Stimulated activated CD8-positive, alpha-beta memory T cell treated with anti-CD3 and anti-CD28 coated beads, Interleukin-7, amount 100 ng/mL, for 1 hour (primary cell): ENCODE measurements at places on chromosomes 3 and 15.

DNA sequence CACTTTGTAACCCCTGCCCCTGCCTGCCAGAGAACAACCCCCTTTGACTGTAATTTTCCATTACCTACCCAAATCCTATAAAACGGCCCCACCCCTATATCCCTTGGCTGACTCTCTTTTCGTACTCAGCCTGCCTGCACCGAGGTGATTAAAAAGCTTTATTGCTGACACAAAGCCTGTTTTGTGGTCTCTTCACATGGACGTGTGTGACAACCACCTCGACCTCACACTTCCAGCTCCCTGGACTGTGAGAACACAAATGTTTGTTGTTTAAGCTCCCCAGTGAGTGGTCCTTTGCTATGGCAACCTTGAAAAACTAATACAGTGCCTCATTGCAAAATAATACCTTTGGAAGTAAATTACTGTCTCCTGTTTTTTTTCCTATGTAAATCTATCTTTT is 299.2 kb upstream of the POU1F1 start:
- no peak for DNase-seq

- DNase-seq = no peak
Measured at GRCh38 chr15:51970132-51970817, 1.3 kb downstream of the LEO1 start.

DNA sequence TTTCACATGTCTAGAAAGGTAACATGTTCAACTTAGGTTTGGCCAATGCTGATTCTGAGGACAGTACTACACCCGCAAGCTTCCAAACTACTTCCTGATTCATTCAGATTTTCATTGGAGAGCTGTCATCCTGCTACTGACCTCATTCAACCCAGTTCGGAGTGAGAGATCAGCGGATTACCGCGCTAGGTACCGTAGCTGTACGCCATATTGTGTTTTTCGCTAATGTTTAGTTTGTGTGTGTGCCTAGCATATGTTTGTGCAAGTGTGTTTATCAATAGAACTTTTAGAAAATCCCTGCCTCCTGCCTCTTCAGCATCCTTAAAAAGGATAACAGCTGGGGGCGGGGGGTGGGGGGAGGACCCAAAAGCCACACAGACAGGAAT is 1.1 kb downstream of the ZBTB20 start:
- DNase-seq = no peak

DNA sequence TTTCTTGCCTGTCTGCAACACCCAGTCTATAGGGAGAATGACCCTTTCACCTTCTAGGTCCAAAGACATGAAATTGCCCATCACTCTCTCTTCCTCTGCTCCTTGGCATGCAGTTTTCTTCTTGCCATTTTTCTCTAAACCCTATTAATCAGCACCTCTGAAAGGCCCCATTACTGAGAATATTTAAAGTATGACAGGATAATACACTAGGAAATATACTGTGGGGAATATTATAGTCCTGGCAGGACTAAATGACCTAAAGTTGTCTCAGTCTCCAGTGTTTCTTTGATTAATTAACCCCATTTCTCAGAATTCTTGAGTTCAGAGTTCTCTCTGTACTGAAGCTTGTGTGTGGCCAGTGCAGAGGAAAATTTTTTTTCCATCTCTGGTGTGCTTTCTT is 730.7 kb downstream of the AGBL1 start:
- no peak for DNase-seq

GRCh38 chr3:126166009-126166408 is 14.4 kb downstream of the ALDH1L1 start:
- no peak for DNase-seq

- DNase-seq = no peak
Measured at GRCh38 chr15:59779110-59779509, 90.0 kb upstream of the BNIP2 start.

DNA sequence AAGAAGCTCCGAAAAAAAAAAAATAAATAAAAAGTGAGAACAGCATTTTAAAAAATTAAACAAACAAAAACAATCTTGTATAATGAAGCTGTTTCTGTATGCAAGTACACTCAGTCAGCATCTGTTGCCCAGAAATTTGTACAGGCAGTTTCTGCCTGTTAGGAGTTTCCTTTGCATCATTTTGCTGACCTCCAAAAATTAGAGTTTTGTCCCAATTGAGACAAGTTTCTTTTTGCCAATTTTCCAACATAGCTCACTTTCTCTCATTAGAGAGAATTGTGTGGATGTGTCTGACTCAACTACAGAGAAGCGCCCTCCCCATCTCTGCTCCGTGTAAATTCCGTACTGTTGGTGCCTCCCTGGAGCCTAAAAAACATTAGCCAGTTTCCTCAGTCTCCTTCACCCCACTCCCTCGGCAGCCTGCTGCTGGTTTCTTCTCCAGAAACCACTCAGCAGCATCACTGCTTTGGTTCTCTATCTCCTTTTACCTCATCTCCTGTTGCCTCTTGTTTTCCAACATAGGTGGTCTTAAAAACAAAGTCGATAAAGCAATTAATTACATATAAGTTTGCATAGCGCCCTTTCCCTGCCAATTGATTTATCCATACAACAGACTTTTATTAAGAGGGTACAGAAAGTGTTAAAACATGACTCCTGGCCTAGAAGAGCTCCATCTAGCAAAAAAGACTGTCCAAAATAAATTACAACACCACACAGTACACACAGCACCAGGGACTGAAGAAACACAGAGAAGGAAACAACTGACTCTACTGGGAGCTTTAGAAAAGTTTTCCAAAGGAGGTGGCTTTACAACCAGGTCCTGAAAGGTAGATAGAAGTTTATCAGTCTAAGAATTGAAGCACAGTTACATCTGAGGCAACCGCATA is 286.7 kb downstream of the SHOX2 start:
- no peak for DNase-seq

- no peak for DNase-seq
Measured at GRCh38 chr3:47020311-47020710, 40.8 kb downstream of the NBEAL2 start.

DNA sequence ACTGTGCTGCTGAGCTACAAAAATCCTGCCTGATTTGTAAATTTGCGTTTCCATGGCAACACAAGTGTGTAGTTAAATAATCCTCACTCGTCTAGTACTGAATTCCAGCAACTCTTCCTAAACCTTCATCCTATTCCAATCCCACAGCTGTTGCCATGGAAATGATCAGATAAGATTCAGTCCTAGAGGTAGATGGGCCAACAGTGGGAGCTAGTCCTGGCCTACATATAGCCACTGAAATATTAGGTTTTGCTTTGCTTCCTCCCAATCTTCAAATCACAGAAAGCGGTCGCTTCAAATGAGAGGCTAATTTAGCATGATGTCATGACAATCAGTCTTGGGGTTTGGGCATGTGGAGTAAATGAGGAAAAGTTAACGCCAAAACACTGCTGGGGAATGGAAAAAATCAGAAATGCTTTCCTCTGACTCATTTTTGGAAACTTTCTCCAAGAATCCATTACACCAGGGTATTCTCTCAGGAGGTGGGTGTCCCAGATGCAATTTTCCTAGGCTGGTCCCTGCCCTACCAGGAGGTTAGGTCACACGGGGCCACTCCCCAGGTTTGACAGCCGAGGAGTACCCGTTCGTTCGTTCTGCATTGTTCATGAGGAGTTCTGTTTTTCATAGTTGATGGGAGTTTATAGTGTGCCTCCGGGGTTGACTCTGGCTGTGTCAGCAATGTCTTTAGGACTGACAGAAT is 159.2 kb upstream of the SLCO3A1 start:
- DNase-seq = no peak

- no peak for DNase-seq
Measured at GRCh38 chr3:195774917-195775316, 36.8 kb downstream of the MUC4 start.

DNA sequence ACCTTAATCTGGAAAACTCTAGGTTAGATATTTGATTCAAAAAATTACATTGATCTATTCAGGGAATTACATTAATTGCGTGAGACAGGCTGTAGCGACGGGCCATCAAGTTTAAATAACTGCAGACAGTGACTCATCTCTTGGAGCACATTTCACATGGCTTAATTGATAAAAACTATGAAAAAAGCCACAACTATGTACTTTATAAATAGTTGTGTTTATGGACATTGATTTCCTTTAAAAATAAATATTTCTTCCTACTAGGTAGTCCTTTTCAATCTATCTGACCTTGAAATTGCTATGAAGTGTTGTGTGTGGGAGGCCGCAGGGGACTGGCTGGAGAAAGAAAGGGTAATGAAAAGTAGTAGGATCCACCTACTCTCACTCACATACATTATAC is 157.8 kb downstream of the IL1RAP start:
- DNase-seq = no peak

DNA sequence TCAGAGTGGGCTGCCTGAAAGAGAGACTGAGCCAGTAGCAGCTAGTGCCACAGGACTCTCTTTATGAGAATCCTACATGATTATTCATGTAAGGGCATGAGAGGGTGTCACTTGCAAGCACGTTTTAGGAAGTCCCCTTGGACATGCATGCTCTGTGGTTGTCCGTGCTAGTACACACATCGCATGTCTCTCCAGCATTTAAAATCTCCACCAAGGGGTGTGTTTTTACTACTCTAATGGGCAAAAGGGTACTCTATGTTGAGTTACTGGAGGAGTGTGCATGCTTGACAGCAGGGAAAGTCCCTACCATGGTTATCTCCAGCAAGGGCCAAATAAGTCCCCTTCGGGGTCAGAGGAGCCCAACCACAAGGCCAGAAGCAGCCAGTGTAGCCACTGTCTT is 70.7 kb downstream of the DCLK3 start:
- DNase-seq = no peak

DNA sequence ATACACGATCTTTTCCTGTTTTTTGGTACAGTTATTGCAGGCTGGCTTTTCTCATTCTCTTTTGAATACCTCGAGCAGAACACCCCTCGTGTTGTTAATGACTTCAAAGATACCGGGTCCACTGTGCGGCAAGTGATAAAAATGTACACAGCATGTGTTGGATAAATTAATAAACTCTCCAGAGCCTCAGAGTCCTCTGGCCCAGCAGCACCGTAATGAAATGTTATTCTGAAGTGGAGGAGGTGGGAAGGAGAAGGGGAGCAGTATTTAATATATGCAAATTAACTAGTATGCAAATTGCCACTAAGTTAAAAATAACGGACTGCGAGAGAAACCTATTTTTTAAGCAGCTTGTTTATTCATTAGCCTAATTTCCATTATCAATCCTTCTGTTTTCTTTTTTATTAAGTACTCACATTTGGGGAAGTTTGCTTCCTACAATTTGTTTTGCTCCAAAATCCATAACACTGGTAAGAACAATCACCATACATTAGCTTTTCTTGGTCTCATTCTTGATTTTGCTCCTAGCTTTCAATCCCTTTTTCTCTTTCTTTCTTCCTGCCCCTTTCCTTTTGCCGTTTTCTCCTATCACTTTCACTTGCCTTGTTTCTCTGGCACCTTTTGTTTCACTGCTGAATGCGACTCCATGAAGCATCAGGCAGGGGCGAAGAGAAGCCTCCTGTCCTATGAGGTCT is 462.3 kb upstream of the PPP2R3A start:
- no peak for DNase-seq

GRCh38 chr15:63030101-63030551 is 12.4 kb upstream of the TPM1 start:
- no peak for DNase-seq

- no peak for DNase-seq
Measured at GRCh38 chr3:27486336-27486735, 2.2 kb upstream of the SLC4A7 start.

DNA sequence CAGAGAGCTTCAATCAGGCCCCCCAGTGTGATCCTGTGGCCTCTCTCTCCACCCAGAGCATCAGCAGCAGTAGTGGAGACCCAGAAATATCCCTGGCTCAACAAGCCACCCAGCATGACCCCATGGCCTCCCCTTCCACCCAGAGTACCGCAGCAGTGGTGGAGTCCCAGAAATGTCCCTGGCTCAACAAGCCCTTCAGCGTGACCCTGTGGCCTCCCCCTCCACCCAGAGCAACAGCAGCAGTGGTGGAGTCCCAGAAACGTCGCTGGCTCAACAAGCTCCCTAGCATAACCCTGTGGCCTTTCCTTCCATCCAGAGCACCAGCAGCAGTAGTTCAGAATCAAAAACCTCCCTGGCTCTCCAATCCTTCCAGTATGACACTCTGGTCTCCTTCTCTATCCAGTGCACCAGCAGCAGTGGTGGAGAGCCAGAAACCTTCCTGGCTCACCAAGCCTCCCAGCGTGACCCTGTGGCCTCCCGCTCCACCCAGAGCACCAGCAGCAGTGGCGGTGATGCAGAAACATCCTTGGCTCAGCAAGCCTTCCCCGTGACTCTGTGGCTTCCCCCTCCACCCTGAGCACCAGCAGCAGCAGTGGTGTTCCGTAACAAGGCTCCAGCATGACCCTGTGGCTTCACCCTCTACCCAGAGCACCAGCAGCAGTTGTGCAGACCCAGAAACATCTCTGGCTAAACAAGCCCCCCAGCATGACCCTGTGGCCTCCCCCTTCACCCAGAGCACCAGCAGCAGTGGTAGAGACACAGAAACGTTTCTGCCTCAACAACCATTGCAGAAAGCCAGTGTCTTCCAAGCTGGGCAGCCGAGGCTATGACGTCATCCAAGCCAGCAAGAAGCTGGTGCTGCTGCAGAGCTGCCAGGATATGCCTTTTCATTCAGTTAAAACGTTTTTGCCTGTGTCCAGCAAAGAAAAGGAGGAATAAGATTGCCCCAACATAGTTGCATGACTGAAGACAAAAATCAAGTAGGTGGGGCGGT is 61.3 kb upstream of the TAMM41 start:
- DNase-seq = no peak

- no peak for DNase-seq
Measured at GRCh38 chr15:56736308-56736707, 3.0 kb upstream of the ZNF280D start.

DNA sequence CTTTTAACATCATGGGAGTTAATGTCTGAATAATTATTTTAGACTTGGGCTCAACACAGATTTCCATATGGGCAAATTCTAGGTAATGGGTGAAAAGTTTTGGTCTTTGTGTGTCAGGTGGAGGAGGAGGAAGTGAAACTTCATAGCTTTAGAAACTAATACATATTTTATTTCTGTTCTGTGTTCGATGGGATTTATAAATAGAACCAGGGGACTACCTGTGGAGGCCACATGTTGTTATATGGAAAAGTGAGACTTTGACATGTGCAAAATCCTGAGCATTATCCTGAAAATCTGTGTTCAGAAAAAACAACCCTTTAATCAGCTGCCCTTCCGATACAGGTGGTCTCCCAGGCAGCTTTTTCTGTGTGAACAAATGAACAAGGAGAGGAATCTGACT is 209.5 kb downstream of the SOX2 start:
- DNase-seq = no peak

GRCh38 chr3:130795396-130795795 is 48.8 kb upstream of the PIK3R4 start:
- DNase-seq = no peak

DNA sequence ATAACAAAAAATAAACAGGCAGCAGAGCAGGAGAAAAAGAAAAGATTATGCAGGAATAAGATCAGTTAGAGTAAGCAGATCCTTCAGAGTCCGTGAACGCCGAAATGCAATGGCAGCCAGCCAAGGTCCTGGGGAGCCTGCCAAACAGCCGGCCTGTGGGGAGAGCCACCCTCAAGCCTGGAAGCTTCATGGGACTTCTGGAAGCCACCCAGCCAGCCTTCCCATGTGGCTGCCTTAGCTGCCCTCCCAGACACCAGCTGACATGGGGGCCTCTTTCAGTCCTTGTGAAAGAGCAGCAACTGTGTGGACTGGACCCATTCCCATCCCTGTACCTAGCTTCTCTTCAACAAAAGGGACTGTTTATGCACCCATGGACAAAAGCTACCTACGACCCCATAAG is 64.9 kb upstream of the RAD18 start:
- no peak for DNase-seq
